Skeletal muscle cell (primary cell): ENCODE measurements at places on chromosomes 2 and 18.

DNA sequence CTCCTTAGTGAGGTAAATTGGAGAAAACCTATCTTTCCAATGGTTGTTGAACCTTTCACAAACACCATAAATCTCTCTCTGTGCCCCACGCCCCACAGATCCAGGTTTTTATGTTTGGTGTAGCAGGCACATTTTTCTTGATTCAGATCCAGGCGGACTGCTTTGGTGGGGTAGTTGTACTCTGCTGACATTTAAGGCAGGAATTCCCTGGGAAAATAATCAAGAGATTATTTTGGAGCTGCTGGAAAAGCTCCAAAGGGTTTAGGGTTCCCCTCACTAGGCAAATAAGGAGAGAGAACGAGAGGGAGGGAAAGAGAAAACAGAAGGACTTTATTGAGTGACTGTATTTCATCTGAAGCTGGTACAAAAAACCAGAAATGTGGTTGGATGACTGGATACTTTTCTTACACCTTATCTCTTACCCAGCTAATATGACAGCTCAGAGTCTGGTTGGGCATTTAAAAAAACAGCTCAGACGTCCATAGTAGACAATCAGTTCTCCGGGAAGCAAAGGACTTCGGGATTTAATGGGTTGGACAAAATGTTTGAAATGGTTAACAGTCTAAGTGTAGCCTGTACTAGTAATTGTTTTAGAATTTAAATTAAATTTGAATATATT lies 3.6 kb upstream of the AQP4 start:
- DNase-seq: no peak

DNA sequence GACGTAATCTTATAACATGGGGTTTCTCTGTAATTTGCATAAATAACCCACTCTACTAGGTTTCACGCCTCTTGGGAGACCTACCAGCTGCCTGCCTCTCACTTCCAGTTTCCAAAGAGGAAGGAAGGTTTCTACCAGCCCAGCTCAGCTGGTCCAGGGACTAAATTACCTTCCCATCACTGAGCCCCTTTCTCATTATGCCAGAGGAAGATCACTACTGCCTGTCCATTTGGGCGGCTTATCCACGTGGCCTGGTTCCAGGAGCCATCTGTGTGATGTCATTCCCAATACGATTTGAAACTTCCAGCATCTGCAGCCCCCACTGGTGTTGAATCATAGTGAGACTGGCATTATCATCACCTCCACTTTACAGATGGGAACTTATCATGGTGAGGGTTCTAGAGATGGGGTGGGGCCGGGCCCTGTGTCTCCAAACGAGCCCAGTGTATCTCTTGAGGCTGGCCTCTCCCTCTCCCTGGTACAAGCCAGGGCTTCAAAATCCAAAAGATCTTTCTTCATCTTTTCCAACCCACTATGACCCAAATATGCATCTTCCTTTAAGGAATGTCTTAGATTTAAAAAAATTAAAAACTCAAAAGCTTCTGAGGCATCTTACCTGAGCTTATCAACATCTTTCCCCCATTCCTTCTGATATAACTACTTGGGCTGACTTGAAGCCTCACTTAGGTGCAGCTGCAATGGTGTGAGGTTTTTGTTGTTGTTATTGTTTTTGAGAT lies 140.8 kb downstream of the DDX1 start:
- no peak for DNase-seq

GRCh38 chr18:56412951-56413350 lies 225.4 kb downstream of the TXNL1 start:
- DNase-seq: no peak

- no peak for DNase-seq
Observed at GRCh38 chr2:233442028-233442310, 87.7 kb downstream of the DGKD start.

- no peak for DNase-seq
Observed at GRCh38 chr18:22166069-22166950, 3.1 kb upstream of the GATA6 start.

DNA sequence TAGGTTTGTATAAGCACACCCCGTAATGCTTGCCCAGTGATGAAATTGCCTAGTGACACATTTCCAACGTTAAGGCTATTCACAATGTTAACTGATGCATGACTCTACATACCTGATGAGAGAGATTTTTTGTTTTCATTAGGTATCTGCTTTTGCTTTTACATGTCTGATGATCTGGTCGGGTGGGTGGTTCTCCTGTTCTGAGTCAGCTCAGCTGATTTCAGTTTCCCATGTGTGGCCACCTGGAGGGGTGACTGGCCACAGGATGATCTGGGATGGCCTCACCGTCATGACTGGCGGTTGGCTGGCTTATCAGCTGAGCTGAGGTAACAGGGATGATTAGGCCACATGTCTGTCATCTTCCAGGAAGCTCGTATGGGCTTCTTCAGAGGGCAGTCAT lies 33.8 kb upstream of the ACYP2 start:
- no peak for DNase-seq

DNA sequence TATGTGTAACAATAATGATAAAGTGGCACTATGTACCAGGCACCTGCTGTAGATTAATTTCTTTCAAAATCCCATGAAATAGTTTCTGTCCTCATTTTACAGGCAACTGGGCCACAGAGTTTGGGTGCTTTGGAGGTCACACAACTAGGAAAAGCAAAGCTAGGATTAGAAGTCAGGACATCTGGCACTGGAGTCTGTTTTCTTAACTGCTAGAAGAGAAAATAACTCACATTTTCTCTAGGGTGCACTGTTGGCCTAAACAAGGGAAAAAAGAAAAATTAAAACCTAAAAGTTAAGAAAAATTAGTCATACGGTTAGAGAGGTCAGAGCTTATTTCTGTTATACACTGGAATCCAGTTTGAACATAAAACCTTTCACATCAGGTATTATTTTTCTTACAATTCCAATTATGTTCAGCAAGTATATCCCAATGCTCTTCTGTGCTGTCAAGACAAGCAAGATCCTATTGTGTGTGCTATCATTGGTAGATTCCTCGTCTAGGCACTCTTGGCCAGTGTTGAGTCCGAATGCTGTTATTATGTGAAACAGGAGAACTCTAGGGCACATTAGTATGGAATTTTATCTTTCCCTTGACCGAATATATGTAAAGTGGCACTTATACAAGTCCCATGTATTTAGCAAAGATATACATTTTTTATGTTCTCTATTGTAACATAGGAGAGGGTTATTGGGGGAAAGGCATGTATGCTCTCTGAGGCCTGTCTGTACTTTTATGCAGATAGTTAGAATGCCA lies 1.5 kb upstream of the OSGEPL1 start:
- DNase-seq: no peak

DNA sequence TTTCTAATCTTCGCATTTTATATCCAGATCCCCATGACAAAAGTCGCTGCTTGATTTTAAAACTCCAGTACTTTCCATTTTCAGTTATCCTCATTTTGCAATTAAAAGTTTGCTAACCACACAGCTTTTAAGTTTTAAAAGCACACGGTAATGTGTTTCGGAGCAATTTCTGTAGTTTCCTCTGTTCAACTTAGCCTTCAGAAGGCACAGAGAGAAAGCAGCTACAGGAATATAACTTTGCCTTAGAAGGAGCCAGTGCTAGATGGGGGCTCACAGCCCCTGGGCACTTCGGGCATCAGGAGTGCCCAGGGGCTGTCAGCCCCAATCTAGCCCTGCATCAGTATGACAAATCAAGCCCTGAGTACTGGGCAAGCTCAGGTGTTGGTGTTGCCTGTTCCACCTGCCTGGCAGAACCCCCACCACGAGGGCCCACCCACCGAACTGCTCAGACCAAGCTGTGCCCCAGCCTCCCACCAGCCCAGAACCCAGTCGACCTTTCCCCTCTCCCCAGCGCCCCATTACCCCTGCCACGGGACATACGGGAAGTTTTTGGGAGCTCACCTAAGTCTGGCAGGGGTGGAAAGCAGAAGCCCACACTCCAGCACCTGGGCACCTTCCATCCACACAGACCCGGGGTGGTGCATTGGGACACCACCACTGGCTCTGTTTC lies 47.3 kb downstream of the TRABD2A start:
- no peak for DNase-seq

- no peak for DNase-seq
Observed at GRCh38 chr2:127525691-127526131, 578 bp downstream of the IWS1 start.

GRCh38 chr2:197516393-197516761 lies 511 bp downstream of the MOB4 start:
- DNase-seq: no peak

- no peak for DNase-seq
Observed at GRCh38 chr2:148049284-148049683, 28.4 kb downstream of the MBD5 start.

DNA sequence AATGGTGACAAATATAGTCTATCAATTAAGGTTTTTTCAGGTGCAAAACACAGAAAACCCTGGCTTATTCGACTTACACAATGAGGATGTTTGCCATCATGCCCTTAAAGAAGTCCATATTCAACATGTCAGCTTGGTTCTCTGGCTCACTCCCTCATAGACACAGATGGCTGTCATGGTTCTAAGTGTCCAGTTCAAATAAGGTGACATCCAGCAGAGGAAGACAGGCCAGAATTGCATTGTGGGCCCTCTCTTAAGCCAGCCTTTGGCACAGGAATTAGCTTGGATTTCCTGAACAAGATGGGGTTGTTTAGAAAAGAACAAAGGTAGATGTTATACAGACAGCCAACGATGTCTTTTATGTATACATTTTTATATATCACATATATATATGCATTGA lies 18.7 kb upstream of the SLC1A4 start:
- no peak for DNase-seq
